Dermis microvascular lymphatic vessel endothelial cell (primary cell): ENCODE measurements at places on chromosomes 2 and 18. TPM values are rescaled to one million over a fixed set of nuclear protein-coding genes. Genes with fewer than 3 reads are reported as not detected.

Gene MC5R
- not detected in 2 replicates for total RNA-seq

GRCh38 chr2:205199165-205199850 lies 483.0 kb upstream of the NRP2 start:
- no peak for DNase-seq

Gene ASIC4
- total RNA-seq = not detected in 2 replicates

DNA sequence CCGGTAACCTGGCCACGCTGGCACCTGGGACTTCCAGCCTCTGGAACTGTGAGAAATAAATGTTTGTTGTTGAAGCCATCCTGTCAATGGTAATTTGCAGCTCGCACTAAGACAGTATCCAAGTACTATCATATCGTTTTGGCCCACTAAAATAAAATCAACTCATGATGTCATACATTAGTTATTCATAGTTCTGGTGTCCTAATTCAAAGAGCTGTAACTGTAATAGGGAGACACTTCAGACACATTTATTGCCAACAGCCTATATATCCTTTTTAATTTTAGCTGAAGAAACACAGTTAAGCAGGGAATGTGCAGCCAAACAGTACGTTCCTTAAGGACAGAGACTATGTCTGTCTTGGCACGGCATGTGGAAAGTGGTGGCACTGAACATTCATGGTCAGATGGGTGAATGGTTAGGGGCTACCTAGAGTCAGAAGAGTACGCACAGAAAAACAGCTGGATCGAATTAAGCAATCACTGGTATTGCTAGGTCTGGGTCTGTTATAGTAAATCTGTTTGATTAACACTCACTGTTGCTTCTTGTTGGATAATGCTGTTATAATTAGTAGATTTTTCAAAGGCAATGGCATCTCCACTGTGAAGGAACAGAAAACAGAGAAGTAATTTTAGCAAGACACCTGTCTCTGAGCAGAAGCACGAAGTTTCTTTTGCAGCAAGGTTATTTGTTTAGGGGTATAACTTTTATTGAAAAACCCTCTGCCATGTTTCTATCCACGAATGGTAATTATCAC lies 41.3 kb upstream of the CREG2 start:
- DNase-seq = no peak

DNA sequence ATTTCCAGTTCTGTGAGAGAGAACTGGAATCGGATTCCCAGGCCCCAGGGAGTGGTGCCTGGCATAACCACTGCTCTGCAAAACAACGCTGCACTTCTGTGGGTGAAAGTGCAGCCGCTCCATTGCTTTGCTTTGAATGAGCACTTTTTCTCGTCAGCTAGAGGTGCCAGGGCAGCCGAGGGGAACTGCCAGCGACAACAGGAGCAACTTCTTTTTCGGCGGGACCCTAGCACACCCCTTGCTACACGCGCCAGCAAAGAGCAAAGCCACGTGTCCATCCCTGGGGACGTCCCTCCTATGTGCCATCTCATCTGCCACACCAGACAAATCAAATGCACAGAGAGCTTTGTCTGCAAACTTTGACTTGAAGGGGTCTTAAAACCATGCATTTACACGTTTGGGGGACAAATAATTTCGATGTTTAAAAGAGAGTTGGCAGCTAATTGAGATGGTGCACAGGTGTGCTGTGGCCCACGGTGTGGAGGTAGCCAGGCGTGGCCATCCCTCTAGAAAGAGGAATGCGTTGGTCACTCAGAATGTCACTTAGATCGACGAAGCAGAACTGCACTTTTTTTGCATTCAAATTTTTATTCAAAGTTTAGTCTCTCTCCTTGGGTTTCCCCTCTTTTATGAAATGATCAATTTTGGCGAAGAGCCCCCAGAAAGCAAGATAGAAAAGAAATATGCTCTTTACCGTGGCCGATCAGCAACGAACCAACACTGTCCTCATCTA lies 151.8 kb downstream of the MBP start:
- no peak for DNase-seq

GRCh38 chr2:32932825-32933755 lies 13.7 kb upstream of the LTBP1 start:
- no peak for DNase-seq

DNA sequence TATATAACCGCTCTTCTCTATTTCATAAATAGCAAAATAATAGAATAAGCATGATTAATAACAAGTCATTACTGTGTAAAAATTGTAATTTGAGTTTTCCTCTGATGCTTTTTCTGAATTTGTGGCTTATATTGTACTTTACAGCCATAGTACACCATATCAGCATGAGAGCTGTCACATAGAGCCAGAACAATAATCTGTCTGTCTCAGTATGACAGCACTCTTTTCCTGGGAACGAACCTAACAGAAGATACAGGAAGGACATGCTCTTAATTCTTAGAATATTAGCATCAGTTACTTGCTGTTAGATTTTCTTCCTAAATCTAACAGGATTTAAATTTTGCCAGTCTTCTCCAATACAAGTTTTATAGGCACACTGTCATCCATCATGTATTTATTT lies 21.3 kb upstream of the NRXN1 start:
- DNase-seq = no peak

DNA sequence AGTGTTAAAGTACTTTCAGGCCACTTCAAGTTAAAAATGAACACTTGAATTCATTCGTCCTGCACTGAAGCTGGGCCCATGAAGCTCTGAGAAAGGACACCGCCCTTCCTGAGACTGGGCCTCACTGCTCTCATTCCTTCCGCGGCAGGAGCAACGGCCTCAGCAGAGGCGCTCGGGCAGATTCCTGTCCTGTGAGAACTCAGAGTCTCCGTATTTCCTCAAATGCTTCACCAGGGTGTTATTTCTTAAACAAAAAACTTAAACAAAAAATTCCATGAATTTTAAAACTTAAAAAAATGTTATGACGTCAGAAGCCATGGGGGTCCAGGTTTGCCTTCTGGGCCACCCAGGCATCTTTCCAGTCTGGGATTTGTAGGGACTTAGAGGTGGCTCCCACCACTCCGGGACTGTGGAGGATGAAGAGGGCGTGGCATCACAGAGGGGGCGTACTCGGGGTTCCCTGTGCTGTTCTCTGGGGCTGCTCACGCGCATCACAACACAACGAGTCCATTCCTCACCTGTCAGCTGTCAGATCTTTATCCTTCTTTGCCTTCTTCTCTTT lies 115.9 kb upstream of the ASB18 start:
- DNase-seq = no peak

DNA sequence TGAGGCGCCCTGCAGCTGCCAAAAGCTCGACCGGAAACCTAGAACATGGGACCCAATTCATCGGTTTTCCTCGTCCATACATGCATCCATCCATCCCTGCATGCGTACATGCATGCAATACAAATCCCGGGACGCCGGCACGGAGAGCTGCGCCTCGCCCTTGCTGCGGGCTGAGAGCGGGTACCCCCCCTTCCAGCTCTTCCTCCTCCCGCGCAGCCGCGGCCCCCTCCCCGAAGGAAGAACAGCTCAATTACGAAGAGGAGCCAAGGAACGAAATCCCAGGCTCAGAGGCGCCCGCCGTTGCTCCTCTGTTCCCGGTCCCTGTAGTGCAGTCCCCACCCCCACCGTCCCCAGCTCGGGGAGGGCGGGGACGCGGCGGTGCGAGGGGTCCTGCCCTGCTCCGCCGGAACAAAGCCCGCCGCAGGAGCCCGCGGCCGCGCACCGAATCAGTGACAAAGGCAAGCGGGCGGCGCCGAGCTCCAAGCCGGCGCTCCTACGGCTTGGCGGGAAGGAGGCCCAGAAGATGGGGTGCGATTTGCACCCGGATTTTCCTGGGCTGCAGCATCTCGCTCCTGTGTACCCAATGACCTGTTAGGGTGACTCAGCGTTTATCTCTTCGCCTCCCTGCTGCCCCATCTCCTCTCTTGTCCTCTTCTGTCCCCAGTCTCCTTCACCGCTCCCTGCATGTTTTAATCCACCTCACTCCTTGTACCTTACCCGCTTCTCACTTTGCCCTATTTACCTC lies 8.9 kb upstream of the POU3F3 start:
- DNase-seq = no peak

GRCh38 chr18:35942661-35943060 lies 29.8 kb upstream of the RMP24 start:
- DNase-seq = no peak

- DNase-seq = no peak
Observed at GRCh38 chr2:19416784-19417684, 58.6 kb upstream of the OSR1 start.

Gene ABCB11
- not detected in 2 replicates for total RNA-seq
